ENCODE measurements at places on chromosomes 5 and 9. TPM values are rescaled to one million over a fixed set of nuclear protein-coding genes. Genes with fewer than 3 reads are reported as not detected.

DPM2 gene
- total RNA-seq, result 41.4 TPM

TMC1 gene
- total RNA-seq, result not detected

GRXCR2 gene
- total RNA-seq, result not detected

ADGRD2 gene
- total RNA-seq, result not detected

CAVIN4 gene
- total RNA-seq, result not detected

ZNF883 gene
- total RNA-seq, result 0.33 TPM

SLC4A9 gene
- not detected for total RNA-seq

NACC2 gene
- total RNA-seq, result 1.6 TPM

PCDHA6 gene
- total RNA-seq, result not detected

CDH12 gene
- not detected for total RNA-seq

DCAF10 gene
- total RNA-seq, result 16.8 TPM

BTNL3 gene
- total RNA-seq, result not detected

MYORG gene
- total RNA-seq, result 0.24 TPM

PSAT1 gene
- total RNA-seq, result 59.4 TPM

SYNPO gene
- total RNA-seq, result 49.3 TPM

AGGF1 gene
- total RNA-seq, result 22.2 TPM

C9orf50 gene
- not detected for total RNA-seq

OBP2B gene
- not detected for total RNA-seq

SPINK6 gene
- not detected for total RNA-seq

SLC1A3 gene
- 0.44 TPM for total RNA-seq

B4GALT7 gene
- total RNA-seq, result 36.3 TPM

ACSL6 gene
- 0.20 TPM for total RNA-seq

CBY3 gene
- total RNA-seq, result not detected

GADD45G gene
- 7.5 TPM for total RNA-seq

ADGRV1 gene
- total RNA-seq, result not detected

PDGFRB gene
- total RNA-seq, result 1.8 TPM

CARD6 gene
- 4.3 TPM for total RNA-seq

EXOC3 gene
- total RNA-seq, result 79.6 TPM

TNFSF15 gene
- total RNA-seq, result 0.22 TPM

ATG10 gene
- total RNA-seq, result 7.3 TPM

ST6GALNAC4 gene
- total RNA-seq, result 71.3 TPM

PLEKHG4B gene
- total RNA-seq, result not detected

IL17B gene
- total RNA-seq, result not detected

SH3GLB2 gene
- total RNA-seq, result 60.4 TPM

PCSK5 gene
- total RNA-seq, result not detected

PFN3 gene
- not detected for total RNA-seq

C9orf152 gene
- not detected for total RNA-seq

CER1 gene
- total RNA-seq, result not detected
